HEK293T (cell line): ENCODE measurements at places on chromosomes 6 and 20.

- no peak for DNase-seq
Observed at GRCh38 chr6:11950109-11950508, 62.0 kb upstream of the HIVEP1 start.

GRCh38 chr20:44407402-44408184, 52.1 kb downstream of the HNF4A start:
- DNase-seq, result no peak

- DNase-seq, result peak; percentile 45
Observed at GRCh38 chr20:63102721-63103375, 96.1 kb upstream of the BHLHE23 start.

GRCh38 chr20:15395457-15395856, 1058.0 kb upstream of the FLRT3 start:
- DNase-seq, result no peak

GRCh38 chr20:37516811-37517750, 4.0 kb upstream of the NNAT start:
- DNase-seq, result no peak

- no peak for DNase-seq
Observed at GRCh38 chr6:3446184-3446583, 10.7 kb downstream of the SLC22A23 start.

- DNase-seq, result no peak
Observed at GRCh38 chr6:160387916-160388643, 39.9 kb downstream of the SLC22A3 start.

GRCh38 chr6:44487586-44487985, 100.1 kb downstream of the CDC5L start:
- no peak for DNase-seq

GRCh38 chr6:81609736-81610135, 142.7 kb downstream of the TENT5A start:
- no peak for DNase-seq

- no peak for DNase-seq
Observed at GRCh38 chr6:98487612-98488011, 346.8 kb upstream of the POU3F2 start.

DNA sequence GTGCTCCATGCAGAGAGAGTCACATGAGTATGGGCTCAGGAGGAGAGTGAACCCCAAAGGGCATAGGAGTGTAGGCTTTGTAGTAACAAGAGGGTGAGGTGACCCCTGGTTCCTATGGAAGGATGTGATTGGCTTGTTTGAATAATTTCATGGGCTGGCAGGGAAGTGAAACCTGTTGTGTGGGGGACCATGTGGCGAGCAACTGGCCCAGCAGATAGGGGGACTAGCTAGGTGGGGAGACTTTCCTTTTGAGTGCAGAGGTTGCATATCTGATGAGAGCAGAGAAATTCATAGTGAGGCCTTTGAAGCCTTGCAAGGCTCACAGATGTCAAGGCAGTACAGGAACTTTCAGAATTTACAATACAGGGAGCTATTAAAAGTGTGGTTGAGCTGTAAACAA, 247.9 kb upstream of the SLC35B3 start:
- DNase-seq, result no peak

DNA sequence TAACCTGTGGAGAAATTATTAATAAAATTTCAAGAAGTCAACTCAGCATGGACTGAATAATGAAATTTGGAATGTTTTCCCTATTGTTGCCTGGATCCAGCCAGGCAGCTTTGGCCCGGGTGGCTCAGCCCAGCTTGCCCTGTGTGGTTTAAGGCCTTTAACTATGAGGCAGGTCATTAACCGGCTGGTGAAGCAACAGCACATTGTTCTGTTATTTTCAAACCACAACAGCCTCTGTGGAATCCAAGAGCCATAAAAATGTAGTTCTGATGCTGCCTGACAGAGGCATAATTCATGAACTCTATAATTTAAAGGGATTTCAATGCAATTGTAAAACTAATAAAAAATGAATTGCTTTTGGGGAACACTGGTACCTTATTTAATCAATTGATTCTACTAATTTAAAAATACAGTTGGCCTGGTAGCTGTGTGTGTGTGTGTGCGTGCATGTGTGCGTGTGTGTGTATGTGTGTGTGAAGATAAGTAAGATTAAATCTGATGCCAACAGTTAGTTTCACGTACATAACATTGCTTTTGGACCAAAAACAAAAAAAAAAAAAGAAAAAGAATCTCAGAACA, 117.7 kb downstream of the RPS12 start:
- DNase-seq, result no peak

- DNase-seq, result no peak
Observed at GRCh38 chr20:50580842-50581544, 70.8 kb downstream of the PTPN1 start.
